Effector memory CD4-positive, alpha-beta T cell (primary cell): ENCODE measurements at places on chromosomes 12 and 14.

- no peak for DNase-seq
Observed at GRCh38 chr14:55540847-55541773, 38.9 kb upstream of the KTN1 start.

DNA sequence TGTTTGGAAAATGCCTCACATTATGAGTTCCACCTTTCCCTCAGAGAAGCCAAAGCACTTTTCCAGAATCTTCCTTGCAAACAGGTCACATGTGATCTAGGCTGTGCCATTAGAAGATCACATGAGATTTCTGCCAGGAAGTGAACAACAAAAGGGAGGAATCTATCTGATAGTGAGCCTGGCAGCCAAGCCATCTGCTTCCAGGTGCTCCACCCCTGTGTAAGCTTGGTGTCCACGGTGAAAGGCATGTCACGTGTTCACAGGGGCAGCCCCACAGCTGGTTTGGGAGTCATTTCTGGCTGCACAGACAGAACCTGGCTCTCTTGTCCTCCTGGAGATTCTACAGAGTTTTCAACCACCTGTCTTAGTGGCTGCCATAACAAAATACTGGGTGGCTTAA lies 3.5 kb upstream of the KSR2 start:
- no peak for DNase-seq

DNA sequence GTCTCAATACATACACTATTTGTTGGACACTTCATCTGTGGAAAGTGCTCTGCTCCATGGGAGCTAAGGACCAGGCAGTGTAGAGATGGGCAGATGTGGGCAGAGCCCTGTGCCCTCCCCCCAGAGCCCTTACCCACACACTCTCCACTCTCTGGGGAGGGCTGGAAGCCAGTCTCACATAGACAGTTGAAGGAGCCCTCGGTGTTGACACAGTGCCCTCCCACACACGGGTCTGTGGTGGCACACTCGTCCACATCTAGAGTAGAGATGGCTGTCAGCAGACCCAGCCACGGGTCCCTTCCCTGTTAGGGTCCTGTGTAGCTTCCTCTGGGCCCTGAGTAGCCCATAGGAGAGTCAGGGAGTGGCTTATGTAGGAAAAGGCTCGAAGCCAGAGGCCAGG lies 14.3 kb downstream of the ISCA2 start:
- DNase-seq = no peak

GRCh38 chr12:65949971-65950370 lies 125.7 kb downstream of the HMGA2 start:
- DNase-seq = no peak

- DNase-seq = no peak
Observed at GRCh38 chr12:26401874-26402273, 206.5 kb downstream of the SSPN start.

GRCh38 chr12:53380104-53380793 lies at the start of gene SP1:
Gene SP1, plus strand, starts transcription at chr12:53380176. Its CDS starts 116 bp downstream, at chr12:53380292.
- peak; percentile 79 for DNase-seq

DNA sequence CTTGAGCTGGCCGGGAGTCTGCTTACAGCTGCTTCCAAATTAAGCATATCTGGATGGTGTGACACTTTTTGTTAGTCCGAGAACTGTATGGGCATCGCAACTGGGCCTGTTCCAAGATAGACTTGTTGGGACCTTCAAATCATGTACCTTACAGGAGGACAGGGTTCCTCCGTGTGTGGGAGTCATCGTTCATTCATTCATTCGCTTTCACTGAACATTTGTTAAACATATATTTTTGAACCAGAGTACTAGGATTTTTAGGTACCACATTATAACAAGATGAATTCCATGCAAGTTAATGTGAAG lies 387 bp upstream of the IPO8 start:
- DNase-seq = no peak

DNA sequence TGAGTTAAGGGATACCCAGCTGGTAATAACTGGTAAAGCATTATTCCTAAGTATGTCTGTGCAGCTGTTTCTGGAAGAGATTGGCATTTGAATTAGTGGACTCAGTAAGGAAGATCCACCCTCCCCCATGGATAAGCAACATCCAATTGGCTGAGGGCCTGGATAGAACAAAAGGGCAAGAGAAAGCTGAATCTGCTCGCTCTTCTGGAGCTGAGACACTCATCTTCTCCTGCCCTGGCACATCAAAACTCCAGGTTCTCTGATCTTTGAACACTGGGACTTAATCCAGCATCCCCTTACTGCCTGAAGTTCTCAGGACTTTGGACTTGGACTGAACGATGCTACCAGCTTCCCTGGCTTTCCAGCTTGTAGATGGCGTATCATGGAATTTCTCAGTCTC lies 63.1 kb upstream of the CNOT2 start:
- no peak for DNase-seq

GRCh38 chr12:10701131-10701681 lies 21.9 kb downstream of the YBX3 start:
- no peak for DNase-seq

GRCh38 chr12:89156862-89157262 lies 195.4 kb downstream of the DUSP6 start:
- no peak for DNase-seq

DNA sequence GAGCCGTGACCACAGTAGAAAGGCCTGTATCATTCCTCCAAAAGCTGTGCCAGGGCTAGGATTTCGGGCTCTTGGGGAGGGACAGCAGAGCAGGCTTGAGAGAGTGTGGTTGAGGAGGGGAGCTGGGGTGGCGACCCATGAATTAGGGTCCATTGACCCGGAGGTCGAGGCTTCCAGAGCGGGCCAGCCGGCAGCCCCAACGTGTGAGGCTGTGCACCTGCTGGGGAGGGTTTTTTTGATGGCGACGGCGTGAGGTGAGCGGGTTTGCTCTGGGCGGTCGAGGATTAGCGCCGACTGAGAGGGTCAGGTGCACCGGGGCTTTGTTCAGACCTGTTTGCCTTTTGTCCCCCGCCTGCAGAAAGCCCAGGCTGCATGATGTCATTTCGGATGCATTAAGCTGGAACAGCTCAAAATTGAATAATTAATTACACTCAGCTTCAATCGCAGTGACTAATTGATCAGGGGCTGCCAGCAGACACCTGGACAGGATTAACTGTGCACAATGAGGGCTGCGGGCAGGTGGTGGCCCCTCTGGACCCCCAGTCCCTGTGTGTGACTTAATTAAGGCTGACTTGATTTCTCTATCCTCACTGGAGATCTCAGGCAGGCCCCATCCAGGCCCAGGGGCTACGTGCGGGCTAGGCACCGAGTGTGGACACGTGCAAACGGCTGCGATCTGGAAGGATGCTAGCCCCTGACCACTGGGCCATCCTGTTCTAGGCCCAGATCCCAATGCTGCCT lies 42.1 kb upstream of the MEG3 start:
- no peak for DNase-seq

DNA sequence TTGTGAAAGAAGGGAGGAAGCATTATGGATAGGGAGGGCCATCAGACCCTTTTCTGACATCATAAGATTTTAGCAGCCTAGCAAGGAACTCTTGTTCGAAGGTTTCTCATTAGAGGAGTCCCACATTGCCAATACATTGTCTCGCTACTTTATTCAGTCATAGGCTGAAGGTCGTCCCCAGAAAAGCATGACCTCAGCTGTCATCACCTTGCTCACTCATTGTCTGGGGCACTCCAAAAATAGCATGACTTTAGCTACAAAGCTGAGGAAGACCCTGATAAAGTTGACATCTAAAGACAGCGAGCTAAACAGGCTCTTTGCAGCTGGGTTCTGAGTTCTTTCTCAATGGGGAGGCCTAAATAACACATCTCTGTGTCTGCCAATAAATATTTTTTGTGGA lies 112.4 kb upstream of the PTPRR start:
- no peak for DNase-seq

DNA sequence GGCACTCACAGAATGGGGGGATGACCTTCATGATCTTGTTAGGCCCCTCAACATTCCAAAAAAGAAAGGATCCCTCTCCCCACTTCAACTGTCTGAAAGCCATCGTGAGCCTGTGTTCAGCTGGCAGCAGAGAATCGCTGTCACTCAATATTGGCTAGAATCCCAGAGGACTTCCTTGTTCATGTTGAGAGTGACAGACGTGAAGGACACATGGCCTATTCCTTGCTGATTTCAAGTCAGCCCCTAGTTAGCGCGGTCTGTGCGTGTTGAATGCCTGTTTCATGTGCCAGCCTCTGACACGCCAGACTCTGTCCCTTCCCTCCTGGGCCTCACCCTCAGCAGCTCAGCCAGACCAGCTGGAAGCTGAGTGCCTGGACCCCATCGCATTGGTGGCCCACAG lies 43.1 kb downstream of the DNAH10 start:
- no peak for DNase-seq

DNA sequence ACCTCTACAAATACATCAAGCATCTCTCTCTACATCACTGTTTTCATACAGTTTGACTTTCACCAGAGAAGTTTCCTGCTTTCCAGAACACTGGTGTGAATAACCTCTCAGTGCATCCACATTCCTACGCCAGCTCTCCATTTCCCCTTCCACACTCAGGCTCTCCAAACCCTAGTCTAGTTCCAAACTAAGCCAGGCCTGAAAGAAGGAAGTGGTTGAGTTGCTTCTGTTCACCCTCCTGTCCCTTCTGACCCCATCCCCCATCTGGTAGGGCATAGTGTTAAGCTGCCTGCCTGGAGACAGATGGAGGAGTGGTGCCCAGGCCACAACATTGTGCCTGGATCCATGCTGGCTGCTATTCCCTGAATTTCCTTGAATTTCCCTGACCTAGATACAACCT lies 132.4 kb downstream of the GPR65 start:
- DNase-seq = no peak

DNA sequence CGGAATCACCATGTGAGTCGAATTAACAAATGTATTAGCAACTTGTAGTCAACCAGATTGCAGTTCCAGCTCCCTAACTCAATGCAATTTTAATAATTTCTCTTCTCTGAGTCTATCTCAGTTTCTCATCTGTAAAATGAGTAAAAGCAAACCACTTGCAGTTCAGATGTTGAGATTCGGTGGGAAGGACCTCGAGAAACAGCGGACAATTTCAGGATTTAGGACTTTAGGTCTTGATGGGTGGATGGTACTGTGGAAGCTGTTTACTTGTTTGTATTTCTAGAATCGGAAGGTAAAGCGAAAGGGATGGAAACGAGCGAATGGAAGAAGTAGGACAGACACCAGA lies 510 bp upstream of the TTC8 start:
- DNase-seq = no peak

DNA sequence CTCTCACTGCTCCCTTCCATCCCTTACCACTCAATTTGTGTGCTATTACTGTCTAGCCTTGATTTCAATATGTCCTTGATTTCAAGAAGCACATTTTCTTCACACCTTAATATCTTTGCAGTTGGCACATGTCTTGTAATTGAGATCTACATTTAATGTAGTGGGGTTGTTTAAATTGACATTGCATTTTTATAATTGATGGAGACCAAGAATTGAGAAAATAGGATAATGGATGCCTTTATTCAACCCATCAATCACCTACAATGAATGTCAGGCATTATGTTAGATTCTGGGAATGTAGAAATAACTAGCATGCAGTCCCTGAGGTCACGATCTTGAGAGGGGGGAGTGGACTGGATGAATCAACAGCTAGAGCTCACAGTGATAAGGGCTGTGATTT lies 94.6 kb downstream of the SMOC1 start:
- no peak for DNase-seq

DNA sequence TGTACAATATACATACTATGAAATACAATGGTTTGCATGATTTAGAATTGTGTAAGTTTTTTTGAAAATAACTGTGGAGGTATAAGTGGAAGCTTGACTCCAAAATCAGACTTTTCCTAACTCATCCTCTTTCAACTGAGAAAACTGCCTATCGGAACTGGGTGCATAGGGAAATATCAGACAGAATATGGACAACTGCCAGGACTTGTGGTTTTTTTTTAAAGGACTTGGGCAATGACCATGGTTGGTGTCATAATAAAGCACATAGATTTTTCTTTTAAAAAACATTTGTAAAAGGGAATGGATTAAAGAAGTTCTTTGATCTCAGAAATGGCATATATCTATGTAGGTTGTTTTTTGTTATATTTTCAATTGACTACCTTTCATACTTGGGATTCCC lies 53.3 kb upstream of the LRRK2 start:
- no peak for DNase-seq

DNA sequence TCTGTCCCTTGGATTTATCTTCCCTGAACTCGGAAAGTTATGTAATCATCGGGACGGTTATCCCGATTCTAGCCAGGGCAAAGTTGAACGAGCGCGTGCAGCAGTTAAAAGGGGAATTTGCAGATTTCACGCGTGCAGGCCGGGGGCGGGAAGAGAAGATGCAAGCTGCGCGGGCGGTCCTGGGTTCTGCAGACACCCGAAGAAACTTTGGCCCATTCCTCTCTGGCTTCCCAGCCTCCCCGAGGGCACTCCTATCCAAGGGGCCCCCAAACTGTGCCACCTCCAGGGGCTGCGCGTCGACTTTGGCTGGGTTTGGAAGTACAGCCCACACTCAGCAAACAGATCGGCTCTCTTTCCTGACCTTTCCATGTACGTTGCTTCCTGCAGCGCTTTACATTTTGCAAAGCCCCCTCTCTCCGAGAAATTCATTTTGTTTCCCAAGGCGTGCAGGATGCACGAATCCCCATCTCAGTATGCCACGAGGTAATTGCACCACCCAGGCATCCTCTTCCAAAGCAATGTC lies 941 bp upstream of the PPP1CC start:
- no peak for DNase-seq

GRCh38 chr12:107525719-107526554 lies 159.7 kb upstream of the PWP1 start:
- no peak for DNase-seq

DNA sequence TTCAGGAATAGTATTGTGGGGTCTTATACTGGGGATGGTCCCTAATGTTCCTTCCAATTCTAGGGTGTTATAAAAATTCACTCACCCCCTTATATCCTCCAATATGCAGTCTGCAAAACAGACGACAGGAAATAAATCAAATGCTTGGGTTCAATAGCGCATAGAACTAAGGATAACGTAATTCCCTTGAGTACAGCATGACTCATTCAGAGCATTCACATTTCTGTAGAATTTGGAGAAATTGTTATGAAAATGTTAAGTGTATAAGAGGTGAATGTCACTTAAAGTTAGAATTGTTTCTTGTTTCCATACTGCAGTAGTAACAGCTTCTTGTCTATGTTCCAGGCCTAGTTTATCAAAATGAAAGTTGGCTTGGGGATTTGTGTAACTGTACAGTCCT lies 271.4 kb downstream of the RPS29 start:
- no peak for DNase-seq

GRCh38 chr12:3750616-3751015 lies 2.3 kb downstream of the CRACR2A start:
- no peak for DNase-seq

DNA sequence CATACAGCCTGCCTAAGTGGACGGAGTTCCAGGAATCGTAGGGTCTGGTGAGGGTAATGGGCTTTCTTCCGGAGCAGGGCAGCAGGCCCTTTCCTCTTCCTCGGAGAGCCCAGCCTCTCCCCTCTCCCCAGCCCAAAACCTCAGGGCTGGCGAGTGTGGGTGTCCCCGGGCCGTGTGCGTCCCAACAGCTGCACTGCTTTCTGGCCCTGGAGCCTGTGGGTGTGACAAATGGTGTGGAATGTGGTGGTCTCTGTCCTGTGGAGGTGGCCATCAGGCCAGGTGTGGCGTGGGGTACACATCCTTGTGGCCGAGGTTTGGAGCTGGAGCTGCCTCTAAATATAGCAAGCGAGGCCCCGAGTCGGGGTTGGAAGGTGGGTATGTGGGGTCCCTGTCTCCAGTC lies 8.5 kb downstream of the ORAI1 start:
- no peak for DNase-seq

- peak; percentile 29 for DNase-seq
Observed at GRCh38 chr12:9674226-9674590, 4.7 kb downstream of the CLEC2D start.
